ENCODE measurements at places on chromosomes 2 and 18. TPM values are rescaled to one million over a fixed set of nuclear protein-coding genes. Genes with fewer than 3 reads are reported as not detected.

Gene RESP18
- total RNA-seq: not detected

Gene CAPN14
- 0.98 TPM for total RNA-seq

Gene RBBP8
- total RNA-seq: 59.7 TPM

Gene SULT6B1
- total RNA-seq: not detected

Gene SYT4
- not detected for total RNA-seq
